ENCODE measurements at places on chromosomes 13 and 19.

DNA sequence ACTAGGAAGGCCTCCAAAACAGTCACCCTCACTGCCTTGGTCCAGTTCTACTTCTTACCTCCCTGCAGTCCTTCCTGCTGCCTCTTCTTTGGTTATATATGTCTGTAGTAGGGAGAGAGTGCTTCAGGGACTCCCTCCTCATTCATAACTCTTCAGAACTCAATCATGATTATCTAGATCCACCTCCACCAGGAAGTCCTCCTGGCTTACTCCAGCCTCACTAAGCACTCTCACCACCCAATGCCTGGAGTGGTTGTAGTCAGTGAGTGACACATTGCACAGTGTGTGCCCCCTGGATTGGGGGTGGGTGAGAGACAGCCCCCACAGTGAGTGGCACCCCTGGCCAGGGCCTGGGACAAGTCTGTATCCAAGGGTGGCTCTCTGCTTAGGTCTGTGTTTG lies 10.0 kb upstream of the FOSB start:
- DNase-seq: no peak

GRCh38 chr13:111130116-111130508 lies 15.0 kb downstream of the ARHGEF7 start:
- no peak for DNase-seq

- no peak for DNase-seq
Measured at GRCh38 chr13:52686376-52686775, 33.7 kb downstream of the SUGT1 start.

GRCh38 chr13:99085808-99086266 lies 108.0 kb upstream of the DOCK9 start:
- no peak for DNase-seq

GRCh38 chr13:52411629-52412028 lies 5.7 kb upstream of the THSD1 start:
- DNase-seq: peak; percentile 33

DNA sequence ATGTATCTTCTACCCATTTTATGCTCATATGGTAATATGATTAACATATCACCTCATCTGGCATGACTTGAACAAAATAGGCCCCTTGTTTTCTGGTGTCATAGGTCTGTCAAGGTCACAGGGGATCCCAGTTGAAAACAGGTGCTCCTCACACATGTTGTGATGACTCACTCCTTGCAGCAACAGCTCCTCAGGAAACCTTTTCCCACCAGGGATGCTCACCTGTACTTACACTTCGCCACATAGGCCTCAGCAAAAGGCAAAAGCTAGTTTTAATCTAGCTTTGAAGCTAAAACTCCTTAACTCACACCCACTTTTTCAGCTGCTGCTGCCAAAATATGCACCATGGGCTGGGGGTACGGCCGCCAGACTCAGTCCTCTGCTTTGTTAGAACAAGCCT lies 110.0 kb upstream of the SOX21 start:
- DNase-seq: no peak

DNA sequence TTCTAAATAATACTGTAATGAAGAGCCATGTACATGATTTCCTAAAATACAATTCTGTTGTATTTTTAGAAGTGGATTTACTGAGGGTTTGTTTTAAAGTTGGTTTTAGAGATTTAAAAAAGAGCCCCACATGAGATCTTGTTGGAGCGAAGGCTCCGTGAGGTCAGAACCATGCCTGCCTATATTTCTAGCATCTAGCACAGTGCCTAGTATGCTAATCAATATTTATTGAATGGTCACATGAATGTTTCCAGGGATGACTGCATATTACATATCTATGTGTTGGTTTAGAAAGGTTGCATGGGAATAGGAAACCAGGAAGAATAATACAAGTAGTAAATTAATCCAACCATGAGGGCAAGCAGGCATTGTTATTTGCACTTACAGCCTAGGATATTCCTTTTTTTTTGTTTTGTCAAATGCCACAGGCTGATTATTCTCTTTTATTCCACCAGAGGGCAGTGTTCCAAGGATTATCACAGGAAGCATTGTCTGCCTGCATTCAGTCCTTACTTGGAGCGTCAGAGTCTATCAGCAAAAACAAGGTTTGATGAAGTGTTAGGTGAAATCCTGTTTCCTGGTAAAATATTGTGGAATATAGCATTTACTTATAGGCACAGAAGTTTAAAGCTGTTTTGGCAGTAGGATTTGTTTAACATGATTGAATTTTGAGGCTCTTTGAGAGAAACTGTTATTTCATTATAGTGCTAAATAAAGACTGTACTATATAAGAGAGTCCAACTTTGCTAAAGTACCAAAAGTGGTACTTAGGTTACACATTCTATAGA lies 46.8 kb downstream of the COG3 start:
- peak; percentile 75 for DNase-seq

DNA sequence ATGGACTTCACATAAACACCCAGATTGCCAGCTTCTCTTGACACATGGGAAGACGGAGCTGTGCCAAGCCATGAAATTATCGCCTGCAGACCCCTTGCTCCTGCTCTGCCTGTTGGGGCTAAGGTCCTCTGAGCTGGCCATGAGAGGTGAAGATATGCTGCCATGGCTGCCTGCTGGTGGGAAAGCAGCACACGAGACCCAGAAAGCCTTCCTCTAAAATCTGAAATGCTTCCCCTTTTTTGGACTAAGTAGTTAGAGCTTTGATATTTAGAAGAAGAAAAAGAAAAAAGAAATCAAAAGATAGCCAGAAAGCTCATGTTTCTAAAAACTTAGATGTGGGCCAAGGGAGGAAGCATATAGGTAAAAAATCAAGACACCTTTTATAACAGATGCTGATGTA lies 11.2 kb downstream of the WDFY2 start:
- DNase-seq: no peak

DNA sequence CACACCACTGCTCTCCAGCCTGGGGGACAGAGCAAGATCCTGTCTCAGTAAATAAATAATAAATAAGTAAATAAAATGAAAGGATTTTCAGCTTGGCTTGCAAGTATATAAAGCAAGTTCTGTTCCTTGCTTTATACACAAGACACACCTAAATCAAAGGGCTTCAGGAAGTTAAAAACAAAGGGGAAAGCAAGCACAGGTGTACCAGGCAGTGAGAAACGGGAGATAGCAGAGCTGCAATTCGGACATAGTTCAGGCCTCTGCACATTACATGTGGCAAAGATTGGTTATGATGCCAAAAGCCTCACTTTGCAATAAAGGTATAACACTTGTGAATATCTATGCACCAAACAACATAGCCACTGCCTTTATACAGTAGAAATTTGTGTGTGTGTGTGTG lies 47.5 kb downstream of the MYO9B start:
- no peak for DNase-seq

DNA sequence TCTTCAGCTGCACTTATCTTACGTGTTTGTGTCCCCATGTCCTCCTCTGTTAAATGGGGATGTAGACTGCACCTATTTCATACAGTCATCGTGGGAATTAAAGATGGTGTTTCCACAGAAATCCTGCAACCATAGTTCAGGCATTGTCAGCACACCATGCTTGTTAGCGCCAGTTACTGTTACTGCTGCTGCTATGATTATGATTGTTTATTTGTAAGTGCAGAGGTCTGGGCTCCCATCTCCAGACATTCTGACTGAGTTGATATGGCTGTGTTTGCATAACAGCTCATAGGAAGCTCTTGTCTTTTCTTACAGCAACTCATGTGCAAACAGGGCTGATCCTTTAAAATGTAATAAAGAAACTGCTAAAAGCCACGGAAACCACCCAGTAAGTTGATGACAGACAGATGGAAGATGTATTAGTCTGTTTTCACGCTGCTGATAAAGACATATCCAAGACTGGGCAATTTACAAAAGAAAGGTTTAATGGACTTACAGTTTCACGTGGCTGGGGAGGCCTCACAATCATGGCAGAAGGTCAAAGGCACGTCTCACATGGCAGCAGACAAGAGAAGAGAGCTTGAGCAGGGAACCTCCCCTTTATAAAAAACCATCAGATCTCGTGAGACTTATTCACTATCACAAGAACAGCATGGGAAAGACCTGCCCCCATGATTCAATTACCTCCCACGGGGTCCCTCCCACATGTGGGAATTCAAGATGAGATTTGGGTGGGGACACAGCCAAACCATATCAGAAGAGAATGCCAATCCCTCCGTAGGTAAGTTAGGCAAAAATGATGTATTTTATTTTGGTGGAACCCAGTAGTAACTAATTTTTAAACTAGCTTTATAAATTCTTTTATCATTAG lies 1.6 kb downstream of the ZSCAN5A start:
- no peak for DNase-seq

DNA sequence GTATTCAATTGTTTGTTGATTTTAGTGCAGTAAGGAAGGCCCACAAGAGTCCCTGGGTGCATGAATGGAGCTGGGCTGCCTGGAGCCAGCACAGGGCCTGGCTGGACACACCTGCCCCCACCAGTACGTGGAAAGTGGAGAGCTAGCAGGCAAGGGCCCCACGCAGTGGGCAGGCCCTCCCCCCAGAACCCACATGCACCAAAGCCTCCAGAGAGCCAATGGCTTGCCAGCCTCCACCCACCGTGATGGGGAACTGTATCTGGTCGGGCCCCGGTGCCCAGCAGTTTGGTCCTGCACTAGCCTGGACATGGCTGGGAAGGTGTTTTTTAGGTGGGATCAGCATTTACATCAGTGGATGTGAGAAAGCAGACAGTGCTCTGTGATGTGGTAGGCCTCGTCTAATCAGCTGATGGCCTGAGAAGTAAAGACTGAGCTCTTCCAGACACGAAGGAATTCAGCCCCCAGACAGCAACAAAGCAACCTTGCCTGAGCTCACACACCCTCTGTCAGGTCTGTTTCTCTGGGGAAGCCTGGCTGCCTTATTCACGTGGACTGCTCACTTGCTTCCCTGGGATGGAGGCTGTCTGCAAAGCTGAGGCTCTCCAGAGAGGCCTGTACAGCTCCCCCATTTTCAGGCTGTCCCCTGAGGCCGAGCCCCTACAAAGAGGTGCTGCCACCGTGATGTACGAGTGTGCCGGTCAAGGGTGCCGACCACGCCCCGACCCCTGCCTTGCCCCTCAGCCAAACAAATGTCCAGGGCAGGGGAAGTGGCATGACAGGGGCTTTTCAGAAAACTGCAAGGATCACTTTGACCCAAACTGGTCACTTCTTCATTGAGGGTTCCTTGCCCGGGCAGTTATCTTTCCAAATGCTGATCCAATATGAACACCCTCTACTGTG lies 27.5 kb downstream of the RAB20 start:
- no peak for DNase-seq

DNA sequence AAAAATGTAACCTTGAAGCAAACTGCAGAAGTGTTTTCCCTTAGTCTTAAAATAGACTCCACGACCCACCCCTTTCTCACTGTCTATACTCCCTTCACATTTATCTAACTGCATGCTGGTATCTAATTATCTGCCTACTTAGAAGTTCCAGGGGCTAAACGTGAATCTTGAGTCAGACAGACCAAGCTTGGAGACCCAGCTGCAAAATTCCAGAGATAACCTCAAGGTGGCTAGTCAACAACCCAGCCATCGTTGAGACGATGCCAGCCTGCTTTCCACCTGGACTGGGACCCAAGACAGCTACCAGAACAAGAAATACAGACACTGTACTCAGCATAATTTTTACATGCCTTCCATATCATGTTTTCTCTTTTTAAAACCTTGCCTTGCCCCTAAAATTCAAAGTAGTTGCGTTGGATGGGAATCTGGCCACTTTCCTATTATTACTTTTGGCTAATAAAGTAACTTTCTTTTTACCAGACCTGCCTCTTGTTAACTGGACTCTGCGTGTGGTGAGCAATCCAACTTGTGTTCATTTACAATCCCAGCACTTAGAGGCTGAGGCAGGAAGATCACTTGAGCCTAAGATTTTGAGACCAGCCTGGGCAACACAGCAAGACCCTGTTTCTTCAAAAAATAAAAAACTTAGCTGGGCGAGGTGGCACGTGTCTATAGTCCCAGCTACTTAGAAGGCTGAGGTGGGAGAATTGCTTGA lies 82.3 kb downstream of the CDADC1 start:
- DNase-seq: no peak

GRCh38 chr19:34969721-34970120 lies 5.7 kb upstream of the ZNF792 start:
- no peak for DNase-seq

GRCh38 chr13:106534639-106535551 lies 567 bp downstream of the EFNB2 start:
- peak; percentile 10 for DNase-seq

DNA sequence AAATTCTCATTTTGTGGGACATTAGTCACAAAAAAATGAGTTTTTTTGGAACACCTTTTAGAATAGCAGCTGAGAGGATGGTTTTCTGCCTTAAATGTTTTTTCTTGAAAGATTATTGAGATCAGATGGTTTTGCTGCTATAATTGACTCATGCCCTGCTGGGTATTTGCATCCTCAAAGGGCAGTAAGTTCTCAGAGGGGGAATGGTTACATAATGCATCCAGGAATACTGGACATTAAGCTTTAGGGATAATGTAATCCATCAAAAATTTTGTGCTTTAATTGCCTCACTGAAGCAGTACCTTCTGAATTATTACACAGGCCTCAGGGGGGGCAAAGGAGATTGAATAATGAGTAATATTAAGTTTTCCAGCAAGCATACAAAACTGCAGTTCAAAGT lies 866.3 kb upstream of the SPRY2 start:
- no peak for DNase-seq

DNA sequence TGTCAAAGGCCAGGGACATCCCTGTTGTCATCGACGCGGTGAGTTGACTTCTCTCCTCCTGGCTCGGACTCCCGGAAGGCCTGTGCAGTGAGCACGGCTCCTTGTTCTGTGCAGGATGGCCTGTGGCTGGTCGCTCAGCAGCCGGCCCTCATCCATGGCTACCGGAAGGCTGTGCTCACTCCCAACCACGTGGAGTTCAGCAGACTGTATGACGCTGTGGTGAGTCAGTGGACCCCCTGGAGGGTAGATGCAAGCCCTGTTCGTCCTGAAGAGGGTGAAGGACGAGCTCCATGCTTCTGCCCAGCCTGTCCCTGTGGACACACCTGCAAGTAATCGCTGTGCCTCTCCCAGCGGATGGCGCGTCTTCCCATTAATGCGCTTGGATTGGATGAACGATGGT lies 19.2 kb downstream of the NAXD start:
- no peak for DNase-seq

DNA sequence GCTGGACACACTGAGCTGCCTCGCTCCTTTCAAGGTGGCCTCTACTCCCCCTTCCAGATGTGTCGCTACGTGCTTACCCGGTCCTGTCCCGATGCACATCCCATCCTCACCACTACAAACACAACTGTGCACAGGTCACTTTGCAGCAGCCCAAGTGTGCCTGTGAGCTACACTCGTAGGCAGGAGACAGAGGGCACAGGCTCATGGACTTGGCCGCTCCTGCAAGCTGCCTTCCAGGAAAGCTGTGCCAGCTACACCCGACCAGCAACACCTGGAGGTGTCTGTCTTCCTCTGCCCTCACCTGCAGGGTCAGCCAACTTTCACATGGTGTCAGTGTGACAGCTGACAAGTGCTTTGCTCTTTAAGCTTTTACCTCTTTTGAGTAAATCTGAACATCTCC lies 15.4 kb downstream of the CARS2 start:
- no peak for DNase-seq

GRCh38 chr13:40375489-40376171 lies 290.8 kb downstream of the FOXO1 start:
- no peak for DNase-seq

DNA sequence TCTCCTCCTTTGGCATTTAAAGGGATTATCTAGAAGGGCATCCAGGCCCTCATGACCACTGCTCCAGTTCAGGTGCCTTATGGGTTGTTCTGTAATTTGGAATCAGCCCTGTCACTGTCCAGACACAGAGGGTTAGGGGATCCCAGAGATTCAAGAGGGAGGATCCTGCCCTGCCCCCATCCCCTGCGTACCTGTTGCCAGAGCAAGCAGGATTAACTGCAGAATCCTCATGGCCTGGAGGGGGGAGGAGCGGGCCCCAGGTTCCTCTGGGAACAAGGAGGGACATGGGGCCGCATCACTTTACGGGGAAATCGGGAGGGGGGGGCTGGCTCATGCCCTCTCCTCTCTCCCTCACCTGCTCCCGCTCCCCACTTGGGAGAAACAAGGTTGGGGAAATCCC lies 1.0 kb downstream of the KLK11 start:
- no peak for DNase-seq
